Frontal cortex (tissue), 4 donors: ENCODE measurements at places on chromosomes 6 and 20.
A peak's percentile ranks its signal among the peaks of the same experiment; 100 is the strongest.

DNA sequence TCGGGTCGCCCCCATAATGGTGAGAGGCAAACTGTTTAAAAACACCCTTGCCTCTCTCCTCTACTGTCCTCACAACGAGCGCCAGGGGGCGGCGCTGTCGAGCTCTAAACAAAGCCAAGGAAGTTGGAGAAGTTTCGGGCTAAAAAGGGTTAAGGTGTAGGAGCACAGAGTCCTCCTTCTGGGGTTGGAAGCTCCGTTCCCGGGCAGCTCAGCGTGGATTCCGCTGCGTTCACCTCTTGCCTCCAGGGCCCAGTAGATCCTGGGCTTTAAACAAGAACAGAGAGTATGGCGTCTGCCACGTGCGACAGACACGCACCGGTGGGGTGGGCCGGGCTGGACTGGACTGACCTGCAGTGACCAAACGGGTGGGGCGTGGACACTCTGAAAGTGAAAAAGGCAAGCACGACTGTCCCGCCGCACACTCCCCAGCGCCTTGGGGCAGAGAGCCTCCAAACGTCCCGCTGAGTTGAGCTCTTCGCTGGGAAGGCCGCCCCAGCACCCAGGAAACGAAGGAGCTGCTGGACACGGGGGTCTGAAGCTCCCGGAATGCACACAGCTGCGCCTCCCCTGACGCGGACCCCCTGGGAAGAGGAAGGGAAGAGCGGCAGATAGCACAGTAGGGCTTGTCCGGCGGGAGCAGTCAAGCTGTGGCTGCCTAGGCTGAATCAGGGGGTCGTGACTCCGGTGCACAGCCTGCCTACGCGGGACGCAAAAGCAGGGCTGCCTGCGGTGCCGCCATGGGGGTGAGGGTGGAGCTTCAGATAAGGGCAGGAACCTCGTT, 1.6 kb upstream of the THBD start:
- DNase-seq, result peak; percentile 31

- DNase-seq, result no peak
These were observed 10.1 kb downstream of the GSS start for GRCh38 chr20:34945315-34946077.

GRCh38 chr6:125157725-125158124, 4.2 kb downstream of the TPD52L1 start:
- no peak for DNase-seq

DNA sequence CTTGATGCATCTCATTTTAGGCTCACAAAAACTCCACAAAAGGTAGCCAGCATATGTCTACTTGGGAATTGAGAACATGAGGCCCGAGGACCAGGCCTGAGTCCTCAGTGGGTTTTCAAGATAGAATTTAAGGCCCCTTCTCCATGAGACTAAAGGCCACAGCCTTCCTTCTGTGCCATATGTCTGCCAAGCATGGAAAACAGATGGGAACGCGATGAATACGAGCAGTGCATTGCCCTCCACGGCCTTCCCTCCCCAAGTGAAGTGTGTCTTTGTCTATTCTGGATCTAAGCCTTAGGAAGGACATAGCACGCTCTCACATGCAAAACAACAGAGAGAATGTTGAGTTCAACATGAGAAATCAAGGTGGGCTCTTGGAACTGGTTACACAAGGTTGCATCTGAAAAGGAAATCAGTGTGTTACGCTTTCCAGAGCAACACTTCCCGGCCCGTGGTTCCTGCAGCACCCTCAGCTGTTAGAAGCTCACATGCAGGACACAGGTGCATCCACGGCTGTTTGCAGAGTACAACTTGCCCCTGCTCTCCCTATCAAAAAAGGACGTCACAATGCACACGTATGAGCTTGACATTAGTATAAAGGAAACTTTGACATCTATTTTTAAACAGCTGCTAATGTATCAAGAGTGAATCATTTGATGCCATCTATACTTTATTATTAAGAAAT, 229.9 kb downstream of the NRN1 start:
- no peak for DNase-seq

DNA sequence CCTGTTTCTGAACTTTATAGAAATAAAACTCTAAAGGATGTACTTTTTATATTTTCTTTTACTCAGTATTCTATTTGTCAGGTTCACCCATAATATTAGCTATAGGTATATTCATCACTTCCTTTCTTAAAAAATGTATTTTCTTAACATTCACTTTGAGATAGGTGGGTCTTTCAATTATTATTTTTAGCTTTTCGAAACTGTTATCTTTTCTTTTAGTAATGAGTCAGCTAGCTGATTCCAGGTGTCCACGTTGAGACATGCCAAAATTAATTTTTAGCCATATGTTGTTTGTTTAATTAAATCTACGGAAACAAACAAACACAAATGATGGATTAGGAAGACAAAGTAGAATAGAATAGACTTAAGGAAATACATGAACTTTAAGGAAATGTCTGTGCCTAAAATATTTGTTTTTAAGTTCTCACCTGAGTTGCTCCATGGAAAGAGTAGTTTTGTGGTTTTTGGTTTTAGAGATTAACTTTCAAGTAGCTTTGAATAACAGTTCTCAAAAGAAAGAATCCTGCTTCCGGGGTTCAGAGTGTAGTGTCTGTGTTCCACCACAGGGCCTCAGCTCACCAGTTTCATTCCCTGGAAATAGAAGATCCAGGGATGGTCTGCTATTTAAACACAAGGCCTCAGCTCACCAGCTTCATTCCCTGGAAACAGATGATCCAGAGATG, 435.0 kb downstream of the HAO1 start:
- no peak for DNase-seq

- DNase-seq, result no peak
These were observed 46.3 kb upstream of the NHSL1 start for GRCh38 chr6:138545621-138545980.

- DNase-seq, result no peak
These were observed 451.2 kb downstream of the TFAP2B start for GRCh38 chr6:51269876-51270275.

DNA sequence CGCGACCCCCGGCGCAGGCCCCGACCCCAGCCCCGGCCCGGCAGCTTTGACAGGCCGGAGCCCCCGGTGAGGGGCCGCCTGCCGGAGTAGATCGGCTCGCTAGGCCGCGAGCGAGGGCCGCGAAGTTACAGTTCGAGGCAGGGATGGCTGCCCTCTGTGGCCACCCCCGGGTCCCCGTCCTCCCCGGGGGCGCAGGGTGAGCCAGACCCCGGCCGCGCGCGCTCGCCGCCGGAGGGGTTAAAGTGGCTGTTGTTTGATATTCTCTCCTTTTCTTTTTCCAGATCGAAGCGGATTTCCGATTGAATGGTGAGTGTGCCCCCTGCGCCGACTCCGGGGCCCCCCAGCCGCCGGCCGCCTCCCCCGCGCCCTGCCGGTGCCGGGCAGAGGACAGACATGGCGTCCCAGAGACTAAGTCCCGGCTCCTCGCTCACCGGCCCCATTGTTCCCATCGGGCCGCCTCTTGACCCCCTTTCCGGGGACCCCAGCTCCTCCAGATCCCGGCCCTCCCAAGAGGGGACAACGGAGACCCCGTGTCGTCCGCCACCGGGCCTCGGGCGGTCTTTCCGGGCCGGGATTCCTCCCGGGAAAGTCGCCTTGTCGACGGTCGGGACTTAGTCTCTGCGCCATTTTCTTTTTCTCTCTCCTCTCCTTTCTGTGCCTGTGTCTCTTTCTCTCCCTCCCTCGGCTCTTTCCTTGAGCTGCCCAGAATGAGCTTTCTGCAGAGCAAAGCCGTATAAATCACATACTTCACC, 704 bp downstream of the TOP1 start:
- DNase-seq, result peak; percentile 48

DNA sequence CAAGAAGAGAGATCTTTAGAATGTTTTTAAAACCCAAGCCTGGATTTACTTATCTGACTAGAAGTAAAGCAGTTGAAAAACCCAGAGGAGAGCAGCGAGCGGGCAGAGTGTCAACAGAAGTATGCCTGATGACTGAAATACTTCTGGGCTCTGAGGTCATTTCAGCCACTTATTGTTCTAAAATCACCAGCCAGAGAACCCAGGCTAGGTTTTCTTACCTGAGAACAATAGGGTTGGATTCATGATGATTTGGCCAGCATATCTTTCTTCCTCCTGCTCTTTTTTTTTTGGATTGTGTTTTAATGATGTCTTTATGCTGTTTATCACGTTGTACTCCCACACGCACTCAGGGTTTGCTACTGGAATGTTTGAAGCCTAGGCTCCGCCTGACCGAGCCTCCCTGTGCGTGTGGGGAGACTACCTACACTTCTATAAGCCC, 63.0 kb upstream of the KIF25 start:
- DNase-seq, result no peak

DNA sequence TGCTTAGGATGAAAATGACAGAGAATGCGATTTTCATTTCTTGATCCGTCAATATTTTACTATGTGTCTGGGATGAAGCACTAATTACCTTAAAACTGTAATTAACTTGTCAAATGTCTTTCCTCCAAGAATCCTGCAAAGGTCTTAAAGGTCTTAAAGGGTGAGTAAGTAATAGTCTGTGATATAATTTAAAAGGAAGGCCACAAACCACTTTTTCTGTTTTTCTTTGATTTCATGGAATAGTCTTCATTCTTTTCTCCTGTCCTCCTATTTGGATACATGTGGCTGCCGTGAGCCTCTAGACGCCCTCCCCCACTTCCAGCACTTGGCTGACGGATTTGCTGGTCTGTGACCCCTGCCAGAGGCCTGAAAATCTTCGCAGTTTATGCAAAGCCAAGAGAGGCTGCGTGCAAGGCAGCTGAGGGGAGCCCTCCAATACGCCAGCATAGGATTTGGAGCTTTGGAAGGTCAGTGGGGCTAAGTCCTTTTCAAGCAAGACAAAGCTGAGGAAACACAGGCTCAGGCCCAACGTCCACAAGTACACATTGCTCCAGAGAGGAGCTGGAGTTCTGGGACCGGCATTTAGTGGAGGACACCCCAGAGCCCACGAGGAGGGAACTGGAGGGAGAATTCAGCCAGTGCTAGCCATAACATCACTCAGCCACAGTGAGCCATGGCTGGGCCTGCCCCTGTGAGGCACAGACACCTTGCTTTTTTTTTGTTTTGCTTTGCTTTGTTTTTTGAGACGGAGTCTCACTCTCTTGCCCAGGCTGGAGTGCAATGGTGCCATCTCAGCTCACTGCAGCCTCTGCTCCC, 382.6 kb downstream of the SMOC2 start:
- no peak for DNase-seq

DNA sequence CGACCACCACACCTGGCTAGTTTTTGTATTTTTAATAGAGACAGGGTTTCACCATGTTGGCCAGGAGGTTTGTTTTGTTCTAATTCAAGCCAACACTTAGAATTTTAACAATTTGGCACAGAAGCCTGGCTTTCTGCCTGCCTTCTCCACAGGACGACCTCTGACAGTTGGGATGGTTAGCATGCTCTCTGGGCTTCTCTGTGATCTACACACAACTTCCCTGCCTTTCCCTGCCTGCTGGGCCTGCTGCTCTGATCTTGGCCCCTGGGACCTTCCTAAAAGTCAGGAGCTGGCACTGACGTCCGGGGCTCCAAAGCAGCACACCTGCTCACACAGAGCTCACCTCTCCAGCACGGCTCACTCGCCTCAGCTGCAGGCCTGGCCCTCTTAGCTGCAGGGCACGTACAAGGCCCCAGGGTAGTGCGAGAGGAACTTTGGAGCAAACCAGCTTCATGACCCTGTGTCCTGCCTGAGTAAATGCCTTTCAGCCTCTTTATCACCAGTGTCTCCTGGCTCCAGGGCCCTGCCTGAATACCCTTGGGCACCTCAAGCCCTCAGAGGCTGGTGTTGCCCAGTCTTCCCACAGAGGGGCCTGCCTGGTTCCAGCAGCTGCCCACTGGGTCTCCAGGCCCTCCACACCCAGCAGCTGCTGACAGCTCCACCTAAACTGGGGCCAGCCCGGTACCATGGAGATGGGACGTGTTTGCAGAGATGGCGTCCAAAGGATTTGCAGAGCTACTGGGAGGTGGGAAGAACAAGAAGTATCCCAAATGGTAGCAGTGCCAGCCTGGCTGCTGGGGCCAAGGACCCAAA, 96.0 kb downstream of the PSMB1 start:
- DNase-seq, result no peak

- DNase-seq, result no peak
These were observed 712 bp downstream of the DEK start for GRCh38 chr6:18263418-18264218.

GRCh38 chr20:62761759-62762131, 34.5 kb upstream of the MRGBP start:
- DNase-seq, result no peak

- DNase-seq, result no peak
These were observed 19.9 kb upstream of the DEK start for GRCh38 chr6:18284261-18284660.

DNA sequence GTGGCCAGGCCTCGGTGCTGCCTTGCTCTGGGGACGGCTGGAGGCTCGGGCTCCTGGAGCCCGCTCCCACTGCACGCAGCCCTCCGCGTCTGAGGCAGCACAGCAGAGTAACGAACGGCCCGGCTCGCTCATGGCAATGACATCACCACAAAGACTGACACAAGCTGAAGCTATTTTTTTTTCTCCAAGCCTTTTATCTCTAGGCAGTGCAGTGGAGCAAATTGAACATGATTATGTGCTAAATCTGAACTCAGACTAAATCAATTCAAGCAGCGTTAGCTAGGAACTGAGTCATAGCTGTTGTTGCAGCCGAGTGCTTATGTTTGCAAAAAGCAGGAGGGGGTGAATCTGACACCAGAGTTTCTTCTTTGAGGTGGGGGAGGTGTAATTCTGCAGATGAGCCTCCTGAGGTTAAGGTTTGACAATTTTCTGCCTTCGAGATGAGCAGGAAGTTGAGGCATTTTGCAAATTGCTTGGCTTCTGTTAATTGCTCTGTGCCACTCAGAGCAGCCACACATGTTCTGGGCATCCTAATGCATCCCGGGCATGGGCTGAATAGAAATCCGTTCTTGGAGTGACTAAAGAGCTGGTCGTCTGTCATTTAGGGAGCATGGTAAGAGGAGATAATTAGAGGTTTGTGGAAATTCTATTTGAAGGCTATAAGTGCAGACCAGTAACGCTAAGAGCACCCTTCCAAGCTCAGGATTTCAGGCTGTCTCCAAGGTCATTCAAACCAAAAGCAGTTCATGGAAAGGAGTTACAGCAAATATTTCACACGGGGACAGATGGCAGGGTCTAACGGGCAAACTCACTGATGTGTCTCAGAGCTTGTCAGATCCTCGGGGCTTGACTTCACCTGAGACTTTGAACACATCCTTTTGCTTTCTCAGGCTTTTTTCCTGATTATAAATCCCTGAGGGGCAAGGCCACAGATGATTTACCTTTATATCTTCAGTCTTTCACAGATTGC, 155.1 kb upstream of the ENPP5 start:
- peak; percentile 35 for DNase-seq

DNA sequence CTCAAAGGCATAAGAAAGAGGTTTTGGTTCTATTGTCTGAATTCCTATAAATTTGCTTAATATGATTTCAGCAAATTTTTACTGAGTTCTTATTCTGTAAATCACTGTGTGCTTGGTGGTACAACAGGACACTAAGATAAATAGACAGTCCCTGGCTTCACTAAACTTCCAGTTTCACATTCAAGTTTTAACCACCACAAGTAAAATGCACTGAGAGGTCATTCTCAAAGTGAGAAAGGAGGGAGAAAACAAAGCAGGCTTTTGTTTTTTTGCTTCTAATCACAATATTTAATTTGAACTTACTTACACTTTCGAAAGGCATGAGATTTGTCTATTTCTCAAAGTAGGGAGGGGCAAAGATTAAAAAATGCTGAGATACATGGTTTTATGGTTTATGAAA, 445.7 kb downstream of the CDC5L start:
- no peak for DNase-seq
